ENCODE measurements at places on chromosomes 2 and 18.

- DNase-seq, result no peak
Measured at GRCh38 chr2:122908159-122908558, 1116.9 kb upstream of the CNTNAP5 start.

- no peak for DNase-seq
Measured at GRCh38 chr2:45837812-45838341, 186.4 kb downstream of the PRKCE start.

GRCh38 chr2:71597756-71598155 lies 144.4 kb downstream of the DYSF start:
- DNase-seq, result no peak

DNA sequence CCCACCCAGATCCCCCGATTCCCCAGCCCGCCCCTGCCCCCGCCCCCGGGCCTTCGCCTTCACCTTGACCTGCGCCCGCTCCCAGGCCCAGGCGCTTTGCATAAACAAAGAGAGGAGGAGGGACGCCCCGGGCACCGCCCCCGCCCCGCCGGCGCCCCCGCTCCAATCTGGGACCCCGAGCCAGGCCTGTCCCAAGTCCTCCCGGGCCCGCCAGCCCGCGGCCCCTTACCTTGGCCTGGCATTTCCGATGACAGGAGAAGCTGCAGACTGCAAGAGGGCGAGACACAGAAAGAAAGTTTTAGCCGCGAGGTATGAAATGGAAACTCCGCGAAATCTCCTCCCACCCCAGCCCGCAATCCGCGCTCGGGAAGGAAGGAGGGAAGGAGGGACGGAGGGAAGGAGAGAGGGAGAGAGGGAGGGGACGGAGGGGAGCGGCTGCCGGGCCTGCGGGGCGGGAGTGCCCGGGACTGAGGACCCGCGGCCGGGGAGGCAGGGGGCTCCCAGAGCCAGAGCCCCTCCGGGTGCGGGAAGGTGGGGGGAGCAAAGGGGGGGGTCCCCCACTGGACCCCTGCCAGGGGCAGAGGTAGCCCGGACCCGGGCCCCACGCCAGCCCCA lies 24.2 kb downstream of the TNS1 start:
- DNase-seq, result peak; percentile 24

GRCh38 chr2:64861452-64862397 lies 127.5 kb upstream of the SLC1A4 start:
- no peak for DNase-seq

DNA sequence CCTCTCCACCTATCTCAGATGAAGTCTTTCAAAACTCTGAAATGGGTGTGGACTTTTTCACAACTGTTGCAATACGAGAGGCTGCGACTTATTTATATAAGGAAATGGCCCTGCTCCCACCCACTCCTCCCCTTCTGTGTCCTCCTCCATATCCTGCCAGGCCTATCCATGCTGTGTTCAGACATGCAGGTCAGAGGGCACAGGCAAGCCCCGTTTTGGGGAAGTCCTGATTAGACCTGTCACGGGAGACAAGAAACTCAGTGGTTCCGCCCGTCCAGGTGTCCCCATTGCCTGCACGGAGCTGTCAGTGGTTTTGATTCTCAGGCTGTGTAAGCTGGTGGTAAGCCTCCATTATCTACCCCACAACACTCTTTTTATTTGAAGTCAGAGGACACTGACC lies 99.6 kb upstream of the MGAT5 start:
- no peak for DNase-seq

- no peak for DNase-seq
Measured at GRCh38 chr2:38617301-38617700, 14.6 kb upstream of the HNRNPLL start.

DNA sequence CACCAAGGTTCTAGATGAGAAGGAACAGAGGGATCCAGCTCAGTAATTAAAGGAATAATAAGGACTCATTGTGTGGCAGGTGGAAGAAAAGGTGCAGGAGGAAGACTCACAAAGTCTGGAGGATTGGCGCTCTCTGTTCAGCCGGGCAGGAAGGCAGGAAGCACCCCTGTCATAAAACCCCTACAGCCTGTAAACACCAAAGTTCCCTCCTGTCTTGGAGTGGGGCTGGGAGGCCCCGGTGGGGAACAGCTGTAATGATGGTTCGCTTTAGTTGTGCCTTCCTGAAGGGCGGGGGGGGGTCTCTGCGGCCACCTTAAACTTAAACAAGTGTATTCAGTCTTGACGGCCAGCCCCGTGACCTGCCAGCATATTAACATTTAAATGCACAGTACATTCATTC lies 84.3 kb downstream of the GBX2 start:
- no peak for DNase-seq

DNA sequence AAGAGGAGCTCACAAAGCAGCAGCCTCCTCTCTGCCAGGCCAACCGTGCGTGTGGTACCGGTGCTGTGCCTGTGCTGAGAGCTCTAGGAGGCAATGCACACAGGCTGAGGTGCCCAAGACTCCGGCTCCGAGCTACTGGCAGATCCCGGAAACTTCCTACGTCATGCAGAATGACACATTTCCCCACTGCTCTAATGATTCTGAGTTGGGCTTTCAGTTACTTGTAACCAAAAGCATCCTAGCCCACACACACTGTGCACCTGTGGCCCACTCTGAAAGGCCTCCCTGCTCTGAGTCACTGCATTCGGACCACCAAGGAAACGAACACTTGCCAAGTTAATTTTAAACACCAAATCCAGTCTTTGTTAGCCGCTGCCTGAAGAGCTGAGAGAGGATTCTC lies 9.3 kb upstream of the RNU4ATAC start:
- DNase-seq, result no peak

Data from kidney tubule cell (primary cell).